Dorsolateral prefrontal cortex (tissue), 122 donors: ENCODE measurements at places on chromosomes 1 and 21.

- no peak for DNase-seq
Measured at GRCh38 chr1:7493711-7494454, 277.2 kb upstream of the VAMP3 start.

DNA sequence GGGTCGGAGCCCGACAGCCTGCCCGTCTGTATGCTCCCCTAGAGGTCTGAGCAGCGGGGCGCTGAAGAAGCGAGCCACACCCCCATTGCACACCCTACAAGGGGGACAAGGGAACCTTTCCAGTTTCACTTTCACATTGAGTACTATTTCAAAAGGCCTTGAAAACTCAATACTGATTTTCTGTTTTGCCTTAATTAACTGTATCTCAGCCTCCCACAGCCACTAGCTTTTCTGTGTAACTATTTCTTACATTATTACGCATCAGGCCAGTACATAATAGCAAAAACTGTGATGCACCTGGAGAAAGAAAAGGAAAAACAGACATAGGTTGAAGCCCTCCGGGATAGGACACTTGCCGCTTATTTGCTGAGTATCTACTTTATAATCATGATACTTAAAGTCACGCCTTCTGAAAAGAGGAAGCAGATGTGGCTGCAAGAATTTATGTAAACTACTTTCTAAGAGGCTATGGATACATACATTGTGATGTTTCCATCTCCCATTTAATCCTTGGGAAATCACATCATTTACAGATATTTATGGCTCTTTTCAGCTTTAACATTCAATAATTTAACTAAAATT lies 1719.5 kb downstream of the MRPL39 start:
- DNase-seq: no peak

- no peak for DNase-seq
Measured at GRCh38 chr1:213269829-213270228, 218.8 kb downstream of the RPS6KC1 start.

DNA sequence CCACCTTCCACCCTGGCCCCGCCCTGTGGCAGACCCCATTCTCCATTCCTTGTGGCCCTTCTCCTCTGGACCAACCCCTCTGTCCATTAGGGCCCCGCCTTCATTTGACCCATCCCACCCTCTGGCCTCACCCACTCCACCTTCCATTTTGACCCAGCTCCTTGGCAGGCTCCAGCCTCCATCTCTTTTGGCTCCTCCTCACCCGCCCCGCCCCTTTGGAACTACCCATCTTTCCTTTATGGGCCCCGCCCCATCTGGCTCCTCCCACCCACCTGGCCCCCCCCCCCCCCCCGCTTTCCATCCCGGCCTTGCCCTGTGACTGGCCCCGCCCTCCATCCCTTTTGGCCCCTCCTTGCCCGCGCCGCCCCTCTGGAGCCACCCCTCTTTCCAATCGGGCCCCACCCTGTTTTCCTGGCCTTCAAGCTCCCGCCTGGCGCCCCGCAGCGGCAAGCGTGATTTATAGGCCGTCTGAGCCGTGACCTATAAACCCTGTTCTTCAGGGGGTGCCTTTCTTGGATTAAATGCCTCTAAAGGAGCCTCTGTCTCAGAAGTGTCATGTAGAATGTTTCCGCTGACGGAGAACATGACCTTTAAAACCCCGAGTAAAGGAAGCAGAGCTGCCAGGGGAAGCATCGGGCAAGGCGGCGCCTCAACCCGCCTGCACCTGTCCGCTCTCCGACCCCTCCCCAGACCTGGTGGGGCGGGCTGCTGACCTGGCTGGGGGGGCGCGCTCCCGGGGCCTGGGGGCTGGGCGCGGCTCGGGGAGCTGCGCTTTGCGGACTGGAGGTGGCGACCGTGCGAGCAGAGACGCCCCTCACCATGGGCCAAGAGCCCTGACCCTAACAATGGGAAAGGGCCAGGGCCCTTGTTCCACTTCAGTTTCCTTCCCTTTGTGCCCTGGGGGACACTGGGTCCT lies 178.0 kb downstream of the CAMTA1 start:
- no peak for DNase-seq

- no peak for DNase-seq
Measured at GRCh38 chr1:32047701-32048100, 25.0 kb upstream of the TMEM39B start.

DNA sequence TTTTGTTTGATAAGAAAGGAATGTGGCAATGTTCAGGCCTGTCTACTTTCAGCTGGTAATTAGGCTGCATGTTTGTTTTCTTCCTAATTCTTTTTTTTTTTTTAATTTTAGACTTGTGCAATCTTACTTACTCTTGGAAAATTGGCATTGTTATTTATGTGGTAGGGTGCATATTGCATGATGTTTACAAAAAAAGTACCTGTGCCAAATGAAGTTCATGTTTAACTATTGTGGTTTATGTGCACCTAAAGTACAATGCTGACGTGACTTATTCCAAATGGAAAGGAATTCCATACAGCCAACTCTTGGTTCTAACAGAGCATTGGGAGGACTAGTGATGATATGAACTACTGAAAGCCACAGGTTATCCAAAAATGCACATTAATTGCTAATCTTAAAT lies 51.0 kb downstream of the KCNK2 start:
- DNase-seq: no peak

DNA sequence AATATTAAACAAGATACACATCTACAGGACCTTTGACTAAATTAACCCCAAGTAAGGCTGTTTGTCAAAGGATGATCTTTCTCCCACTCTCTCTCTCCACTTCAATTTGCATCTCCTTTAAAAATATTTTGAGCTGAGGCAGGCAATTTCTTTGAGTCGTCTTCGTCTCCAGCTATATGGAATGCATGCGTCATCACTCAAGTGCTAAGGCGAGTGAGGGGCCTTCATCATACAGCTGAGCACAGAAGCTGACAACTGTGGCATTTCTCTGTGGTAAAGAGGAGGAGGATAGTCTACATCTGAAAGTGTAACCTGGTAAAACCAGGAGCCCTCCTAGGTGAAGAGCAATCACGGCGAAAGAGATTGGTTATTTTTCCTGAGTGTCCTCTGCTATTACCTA lies 7.6 kb downstream of the EPHX4 start:
- no peak for DNase-seq

- DNase-seq: no peak
Measured at GRCh38 chr1:85570446-85571180, 9.9 kb upstream of the CCN1 start.
